ENCODE measurements at places on chromosomes 16 and 17.
A peak's percentile ranks its signal among the peaks of the same experiment; 100 is the strongest.

DNA sequence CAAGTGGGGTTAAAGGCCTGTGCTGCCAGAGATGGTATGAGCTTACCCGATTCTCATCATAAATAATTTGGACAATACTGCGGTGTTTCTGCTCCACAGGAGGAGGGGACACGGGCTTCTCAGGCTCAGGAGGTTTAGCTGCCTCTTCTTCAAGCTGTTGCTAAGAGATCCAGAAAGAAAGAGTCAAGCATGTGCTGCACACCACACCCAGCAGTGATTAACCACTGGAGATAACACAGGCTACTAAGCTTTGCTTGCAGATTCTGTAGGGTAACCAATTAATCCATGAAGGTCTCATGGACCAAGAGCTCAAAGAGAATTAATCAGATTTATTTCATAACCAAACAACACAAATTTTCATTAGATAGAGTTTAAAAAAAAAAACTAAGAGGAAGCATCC, 56.6 kb downstream of the NCOR1 start:
- no peak for DNase-seq

DNA sequence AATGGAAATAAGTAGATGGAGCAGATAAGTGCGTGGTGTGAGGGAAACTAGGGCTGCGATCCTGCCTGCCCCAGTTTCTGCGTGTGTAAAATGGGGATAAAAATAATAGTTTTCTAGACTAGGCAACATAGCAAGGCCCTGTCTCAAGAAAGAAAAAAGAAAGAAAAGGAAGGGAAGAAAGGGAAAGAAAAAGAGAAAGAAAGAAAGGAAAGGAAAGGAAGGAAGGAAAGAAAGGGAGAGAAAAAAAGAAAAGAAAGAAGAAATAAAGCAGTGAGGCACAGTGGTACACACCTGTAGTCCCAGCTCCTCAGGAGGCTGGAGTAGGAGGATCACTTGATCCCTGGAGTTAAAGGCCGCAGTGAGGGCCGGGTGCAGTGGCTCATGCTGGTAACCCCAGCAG, 2.2 kb upstream of the PKMYT1 start:
- no peak for DNase-seq

DNA sequence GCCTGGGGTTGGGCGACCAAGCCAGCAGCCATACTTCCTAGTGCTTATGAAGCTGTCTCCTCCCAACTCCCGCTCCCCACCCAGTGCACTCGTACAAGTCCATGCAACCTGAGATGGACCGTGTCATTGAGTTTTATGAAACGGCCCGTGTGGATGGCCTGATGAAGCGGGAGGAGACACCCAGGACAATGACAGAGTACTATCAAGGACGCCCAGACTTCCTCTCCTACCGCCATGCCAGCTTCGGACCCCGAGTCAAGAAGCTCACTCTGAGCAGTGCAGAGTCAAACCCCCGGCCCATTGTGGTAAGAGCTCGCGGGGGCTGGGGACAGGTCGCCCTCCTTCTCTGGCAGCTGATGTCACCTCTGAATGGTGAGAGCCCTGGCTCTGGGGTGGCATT, 11.0 kb upstream of the KATNB1 start:
- DNase-seq, result no peak

- DNase-seq, result no peak
Measured at GRCh38 chr16:48409839-48410632, 24.8 kb upstream of the SIAH1 start.

DNA sequence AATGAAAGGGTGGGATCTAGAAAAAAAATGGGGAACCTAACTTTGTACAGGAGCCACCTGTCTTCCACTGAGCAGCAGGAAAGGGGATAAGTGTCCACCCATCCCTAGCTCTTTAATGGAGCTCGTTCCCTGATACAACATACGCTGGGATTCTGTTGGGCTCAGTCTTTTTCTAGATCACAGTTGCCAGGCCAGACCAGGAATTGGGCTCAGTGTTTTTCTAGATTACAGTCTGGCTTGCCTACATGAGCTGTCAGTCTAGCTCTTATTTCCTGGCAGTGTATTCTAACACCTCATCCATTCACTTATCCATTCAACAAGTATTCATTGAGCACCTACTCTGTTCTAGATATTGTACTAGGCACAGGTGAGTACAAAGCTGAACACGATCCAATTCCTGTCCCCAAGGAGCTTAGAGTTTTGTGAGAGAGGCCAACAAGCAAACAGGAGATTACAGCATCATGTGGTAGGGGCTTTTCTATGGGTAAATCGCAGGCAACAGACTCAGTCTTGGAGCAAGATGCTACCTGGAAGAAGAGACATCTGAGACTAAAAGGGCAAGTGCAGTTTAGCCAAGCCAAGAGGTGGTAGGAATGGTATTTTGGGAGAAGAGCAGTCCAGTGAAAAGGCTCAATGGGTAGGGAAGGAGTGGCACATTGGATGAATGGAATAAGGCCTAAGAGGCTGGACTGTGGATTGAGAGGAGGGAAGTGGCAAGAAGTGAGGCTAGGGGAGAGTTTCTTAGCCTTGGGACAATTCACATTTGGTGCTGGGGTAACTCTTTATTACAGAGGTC, 138.0 kb upstream of the HS3ST2 start:
- no peak for DNase-seq

DNA sequence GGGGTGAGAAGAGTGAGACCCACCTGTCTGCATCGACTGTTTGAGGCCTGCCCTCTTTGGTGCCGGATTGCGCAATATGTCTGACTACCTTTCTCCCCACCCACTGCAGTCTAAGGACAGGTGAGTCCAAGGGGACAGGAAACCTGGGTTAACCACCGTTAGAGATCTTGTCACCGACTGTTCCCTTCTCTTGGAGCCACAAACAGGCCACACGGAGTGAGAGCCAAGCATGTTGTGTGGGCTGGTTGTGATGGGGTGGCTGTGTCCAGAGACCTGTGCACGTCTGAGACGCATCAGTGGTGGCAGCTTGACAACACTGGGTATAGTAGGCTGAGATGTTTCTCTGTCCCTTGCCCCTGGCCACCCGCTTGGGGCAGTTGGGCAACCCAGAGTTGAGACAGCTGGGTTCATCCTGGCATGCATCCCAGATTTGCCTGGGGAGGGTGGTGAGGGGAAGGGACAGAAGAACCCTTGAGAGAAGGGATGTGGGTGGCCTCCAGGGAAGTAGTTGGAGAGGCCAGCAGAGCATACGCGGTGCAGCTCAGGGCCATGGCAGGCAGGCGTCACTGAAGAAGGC, 21.4 kb downstream of the MPRIP start:
- peak; percentile 60 for DNase-seq

GRCh38 chr17:76293106-76293505, 15.0 kb downstream of the QRICH2 start:
- no peak for DNase-seq

- DNase-seq, result no peak
Measured at GRCh38 chr16:17940584-17941364, 395.8 kb downstream of the NPIPA8 start.

GRCh38 chr16:29154676-29155121, 169.8 kb downstream of the LAT start:
- no peak for DNase-seq

DNA sequence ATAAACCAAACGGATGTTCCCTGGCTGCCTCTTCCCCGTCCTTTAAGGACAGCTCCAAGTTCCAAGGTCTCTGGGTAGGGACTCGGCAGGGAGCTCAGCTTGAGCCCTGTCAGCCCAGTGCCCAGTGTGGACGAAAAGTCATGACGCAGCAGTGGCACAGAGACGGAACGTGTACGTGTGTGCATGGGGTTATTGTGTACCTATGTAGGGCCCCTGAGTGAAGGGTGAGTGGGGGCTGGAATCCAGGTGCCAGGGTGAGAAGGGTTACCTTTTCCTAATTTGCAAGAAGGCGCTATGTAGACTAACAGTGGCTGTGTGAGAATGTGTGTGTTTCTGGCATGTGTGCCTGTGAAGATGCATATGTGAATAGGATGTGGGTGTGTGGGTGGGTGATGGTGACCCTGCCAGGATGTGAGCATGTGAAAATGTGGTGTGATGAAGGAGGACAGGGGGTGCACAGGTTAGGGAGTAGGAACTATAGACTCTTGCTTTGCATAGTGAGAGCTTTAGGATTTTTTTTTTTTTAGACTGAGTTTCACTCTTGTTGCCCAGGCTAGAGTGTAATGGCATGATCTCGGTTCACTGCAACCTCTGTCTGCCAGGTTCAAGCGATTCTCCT, 6.0 kb downstream of the SCN4A start:
- DNase-seq, result no peak

- DNase-seq, result peak; percentile 66
Measured at GRCh38 chr17:45314741-45315647, 1.8 kb downstream of the MAP3K14 start.

- DNase-seq, result no peak
Measured at GRCh38 chr17:63652106-63652505, 29.9 kb downstream of the MAP3K3 start.

GRCh38 chr17:79183043-79183292, 108.3 kb downstream of the ENGASE start:
- DNase-seq, result no peak

DNA sequence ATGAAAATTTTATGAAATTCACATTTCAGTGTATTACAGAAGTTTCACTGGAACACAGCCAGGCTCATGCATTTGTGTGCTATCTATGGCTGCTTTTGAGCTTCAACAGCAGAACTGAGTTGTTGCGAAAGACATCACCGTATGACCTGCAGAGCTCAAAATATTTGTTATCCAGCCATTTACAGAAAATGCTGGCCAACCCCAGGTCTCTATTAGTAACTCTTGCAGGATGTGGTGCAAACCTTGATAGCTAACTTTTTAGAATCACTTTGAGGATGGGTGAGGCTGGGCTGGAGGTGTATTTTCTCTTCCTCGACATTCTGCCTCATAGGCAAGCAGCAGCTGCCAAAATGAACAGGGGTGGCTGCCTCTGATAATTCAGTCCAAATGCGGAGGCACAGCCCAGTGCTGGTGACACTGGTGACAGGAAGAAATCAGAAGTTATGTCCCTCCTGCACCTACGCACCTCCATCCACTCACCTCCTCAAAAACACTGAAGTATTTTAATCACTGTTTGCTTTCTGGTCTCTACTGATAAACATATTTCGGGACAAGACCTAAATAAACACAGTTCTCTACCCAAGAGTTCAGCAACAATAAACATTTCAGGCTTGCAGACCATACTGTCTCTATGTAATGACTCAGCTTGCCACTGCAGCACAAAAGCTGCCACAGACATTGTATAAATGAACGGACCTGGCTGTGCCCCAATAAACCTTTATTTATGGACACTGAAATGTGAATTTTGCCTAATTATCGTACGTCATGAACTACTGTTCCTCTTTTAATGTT, 28.5 kb downstream of the ARHGAP17 start:
- no peak for DNase-seq

- no peak for DNase-seq
Measured at GRCh38 chr16:59341368-59341767, 607.3 kb upstream of the GOT2 start.

- DNase-seq, result no peak
Measured at GRCh38 chr17:74442670-74443515, 11.0 kb downstream of the GPRC5C start.

DNA sequence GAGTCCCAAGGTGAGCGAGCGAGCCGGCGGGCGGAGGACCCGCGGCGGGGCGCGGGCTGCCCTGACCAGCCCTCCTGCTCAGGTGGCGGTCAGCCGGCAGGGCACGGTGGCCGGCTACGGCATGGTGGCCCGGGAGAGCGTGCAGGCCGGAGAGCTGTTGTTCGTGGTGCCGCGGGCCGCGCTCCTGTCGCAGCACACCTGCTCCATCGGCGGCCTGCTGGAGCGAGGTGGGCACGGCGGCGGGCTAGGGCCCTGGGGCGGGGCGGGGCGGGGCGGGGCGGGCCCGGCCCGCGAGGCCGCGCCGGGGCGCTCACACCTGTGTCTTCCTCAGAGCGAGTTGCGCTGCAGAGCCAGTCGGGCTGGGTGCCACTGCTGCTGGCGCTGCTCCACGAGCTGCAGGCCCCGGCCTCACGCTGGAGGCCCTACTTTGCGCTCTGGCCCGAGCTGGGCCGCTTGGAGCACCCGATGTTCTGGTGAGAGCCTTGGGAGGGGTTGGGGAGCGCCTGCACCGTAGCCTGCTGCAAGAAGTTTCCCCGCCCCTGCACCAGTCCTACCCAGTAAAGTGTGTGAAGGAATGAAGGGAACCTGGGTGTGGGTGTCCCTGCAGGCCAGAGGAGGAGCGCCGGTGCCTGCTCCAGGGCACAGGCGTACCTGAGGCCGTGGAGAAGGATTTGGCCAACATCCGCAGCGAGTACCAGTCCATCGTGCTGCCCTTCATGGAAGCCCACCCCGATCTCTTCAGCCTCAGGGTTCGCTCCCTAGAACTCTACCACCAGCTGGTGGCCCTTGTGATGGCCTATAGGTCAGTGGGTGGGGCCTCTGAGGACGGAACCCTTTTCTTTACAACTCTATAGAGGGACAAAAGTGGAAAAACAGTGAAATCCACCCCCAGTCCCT, 802 bp downstream of the SETD6 start:
- peak; percentile 77 for DNase-seq

DNA sequence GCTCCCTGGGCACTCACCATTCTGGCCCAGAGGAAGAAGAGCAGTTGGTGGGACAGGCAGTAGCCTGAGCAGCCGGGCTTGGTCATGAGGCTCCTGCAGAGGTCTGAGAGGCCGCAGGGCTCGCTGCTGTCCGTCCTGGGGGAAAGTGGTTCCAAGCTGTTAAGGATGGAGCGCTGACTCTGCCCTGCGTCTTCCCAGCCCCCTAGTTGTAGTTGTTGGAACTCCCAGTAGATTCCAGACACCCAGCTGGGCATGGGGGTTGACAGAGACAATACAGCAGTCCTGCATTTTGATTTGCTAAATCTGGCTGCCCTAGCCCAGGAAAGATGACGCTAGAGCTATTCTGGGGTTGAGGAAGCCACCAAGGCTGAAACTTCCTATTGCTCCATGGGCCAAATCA, 7.3 kb downstream of the C16orf89 start:
- no peak for DNase-seq

GRCh38 chr16:20385844-20386832, 18.4 kb downstream of the PDILT start:
- peak; percentile 80 for DNase-seq

GRCh38 chr16:81040842-81041241, 5.2 kb downstream of the ATMIN start:
- DNase-seq, result no peak

- no peak for DNase-seq
Measured at GRCh38 chr17:4326608-4327007, 39.9 kb downstream of the UBE2G1 start.

DNA sequence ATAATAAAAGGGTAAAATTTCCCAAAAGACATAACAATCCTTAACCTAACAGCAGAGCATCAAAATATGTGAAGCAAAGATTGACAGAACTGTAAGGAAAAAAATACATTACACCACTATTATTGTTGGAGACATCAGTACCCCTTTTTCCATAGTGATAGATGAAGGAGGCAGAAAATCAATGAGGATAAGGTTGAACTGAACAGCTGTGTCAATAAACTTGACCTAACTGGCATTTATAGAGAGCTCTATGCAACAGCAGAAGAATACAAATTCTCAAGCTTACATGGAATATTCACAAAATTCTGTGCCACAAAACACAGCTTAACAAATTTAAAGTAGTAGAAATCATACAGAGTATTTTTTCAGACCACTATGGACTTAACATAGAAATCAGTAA, 195.0 kb upstream of the ELAC2 start:
- DNase-seq, result no peak

- DNase-seq, result no peak
Measured at GRCh38 chr17:14296166-14296910, 4.5 kb upstream of the HS3ST3B1 start.

- DNase-seq, result no peak
Measured at GRCh38 chr16:25699069-25699468, 7.3 kb downstream of the HS3ST4 start.

All from activated effector memory CD4-positive, alpha-beta T cell treated with anti-CD3 and anti-CD28 coated beads, Interleukin-2, amount 50 U/mL, for 16 hours (primary cell).